Natural killer cell (primary cell): ENCODE measurements at places on chromosomes 7 and 10. TPM values are rescaled to one million over a fixed set of nuclear protein-coding genes. Genes with fewer than 3 reads are reported as not detected.

DNA sequence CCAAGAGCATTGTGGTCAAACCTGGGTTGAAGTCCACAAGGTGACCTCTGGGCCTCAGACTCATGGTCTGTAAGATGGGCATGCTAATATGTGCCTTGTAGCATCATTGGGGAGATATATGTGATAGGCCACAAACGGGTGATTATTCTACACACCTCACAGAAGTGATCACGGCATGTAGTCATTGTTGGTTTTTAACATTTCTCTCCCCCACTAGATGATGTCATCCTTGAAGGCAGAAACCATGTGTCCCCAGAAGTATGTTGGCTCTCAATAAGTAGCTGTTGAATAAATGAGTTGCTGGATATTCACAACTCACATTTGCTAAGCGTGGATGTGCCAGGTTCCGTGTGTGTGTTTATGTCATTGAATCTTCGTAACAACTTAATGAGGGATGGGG is 42.4 kb downstream of the GATA3 start:
- H3K27ac ChIP-seq, result no peak overlapping the region
- DNase-seq, result no peak
- no peaks in the 10 kb centered on the region for H3K36me3 ChIP-seq
- H3K4me1 ChIP-seq, result peaks cover 13% of the 10 kb centered on the region

DNA sequence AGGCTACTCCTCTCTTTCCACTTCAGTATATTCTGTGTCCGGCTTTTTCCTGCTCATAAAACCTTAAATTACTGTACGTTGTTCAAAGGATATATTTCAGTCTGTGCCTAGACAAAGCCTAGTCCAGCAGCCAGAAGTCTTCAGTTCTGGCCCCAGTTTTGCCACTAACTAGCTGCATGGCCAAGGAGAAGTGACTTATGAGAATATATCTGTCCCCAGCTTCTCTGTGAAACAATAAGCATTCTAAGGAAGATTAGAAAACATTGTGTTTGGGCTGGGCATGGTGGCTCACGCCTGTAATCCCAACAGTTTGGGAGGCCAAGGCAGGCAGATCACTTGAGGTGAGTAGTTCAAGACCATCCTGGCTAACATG is 105.0 kb upstream of the HDAC9 start:
- H3K27ac ChIP-seq, result no peak overlapping the region
- H3K36me3 ChIP-seq, result no peaks in the 10 kb centered on the region
- peaks cover 4% of the 10 kb centered on the region for H3K4me1 ChIP-seq
- no peaks in the 10 kb centered on the region for H3K27me3 ChIP-seq

DNA sequence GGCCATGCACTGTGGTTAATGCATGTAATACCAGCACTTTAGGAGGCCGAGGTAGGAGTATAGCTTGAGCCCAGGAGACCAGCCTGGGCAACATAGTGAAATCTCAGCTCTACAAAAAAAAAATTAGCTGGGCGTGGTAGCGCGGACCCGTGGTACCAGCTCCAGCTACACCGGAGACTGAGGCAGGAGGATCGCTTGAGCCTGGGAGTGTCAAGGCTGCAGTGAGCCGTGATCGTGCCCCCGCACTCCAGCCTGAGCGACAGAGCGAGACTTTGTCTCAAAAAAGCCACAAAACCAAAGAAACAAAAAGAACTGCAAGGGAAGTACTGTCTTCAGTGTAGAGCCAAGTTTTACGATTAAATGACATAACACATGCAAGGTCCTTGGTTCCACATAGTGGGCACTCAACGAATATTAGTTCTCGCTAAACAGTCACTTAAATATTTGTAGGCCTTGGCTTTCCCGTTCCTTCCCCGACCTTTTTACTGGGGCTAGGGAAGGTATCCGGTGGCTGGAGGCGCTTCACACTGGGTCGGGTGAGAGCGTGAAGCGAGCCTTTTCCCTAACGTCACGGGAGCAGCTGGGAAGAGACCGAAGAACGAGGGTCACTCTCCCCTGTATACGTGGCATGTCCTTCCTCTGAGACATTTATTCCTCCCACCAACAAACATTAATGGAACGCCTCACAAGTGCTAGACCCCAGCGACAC is 993 bp upstream of the SND1 start:
- H3K4me1 ChIP-seq, result peaks cover 22% of the 10 kb centered on the region
- DNase-seq, result peak; percentile 52
- H3K27me3 ChIP-seq, result no peaks in the 10 kb centered on the region
- H3K27ac ChIP-seq, result peak overlapping the region; percentile 94
- peak overlapping the region; percentile 58 for H3K4me3 ChIP-seq

GRCh38 chr10:63901881-63902280 is 380.7 kb downstream of the REEP3 start:
- H3K4me3 ChIP-seq, result no peak overlapping the region
- no peak overlapping the region for H3K27ac ChIP-seq
- H3K27me3 ChIP-seq, result no peaks in the 10 kb centered on the region
- no peaks in the 10 kb centered on the region for H3K36me3 ChIP-seq
- H3K4me1 ChIP-seq, result no peaks in the 10 kb centered on the region

DNA sequence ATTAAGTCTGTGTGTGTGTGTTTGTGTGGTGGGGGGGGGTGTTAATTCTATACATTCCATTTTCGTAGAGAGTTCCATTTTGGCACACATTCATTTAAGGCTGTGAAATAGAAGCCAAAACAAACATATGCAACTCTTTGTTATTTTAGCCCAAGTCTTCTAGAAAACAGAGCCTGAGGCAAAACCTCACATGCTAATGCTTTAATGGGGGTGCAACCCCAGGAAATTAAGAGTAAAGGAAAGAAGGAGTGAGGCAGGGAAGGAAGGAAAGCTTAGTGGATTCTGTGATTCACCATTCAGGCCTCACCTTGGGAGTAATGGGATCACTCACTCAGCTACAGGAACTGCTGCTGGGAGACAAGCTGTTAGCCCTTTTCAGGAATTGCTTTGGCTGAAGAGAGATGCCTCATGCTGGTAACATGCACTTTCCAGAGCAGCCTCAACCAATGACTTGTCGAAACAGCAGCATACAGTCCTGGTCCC is 73.0 kb upstream of the CTTNBP2 start:
- DNase-seq, result no peak
- H3K27ac ChIP-seq, result no peak overlapping the region

DNA sequence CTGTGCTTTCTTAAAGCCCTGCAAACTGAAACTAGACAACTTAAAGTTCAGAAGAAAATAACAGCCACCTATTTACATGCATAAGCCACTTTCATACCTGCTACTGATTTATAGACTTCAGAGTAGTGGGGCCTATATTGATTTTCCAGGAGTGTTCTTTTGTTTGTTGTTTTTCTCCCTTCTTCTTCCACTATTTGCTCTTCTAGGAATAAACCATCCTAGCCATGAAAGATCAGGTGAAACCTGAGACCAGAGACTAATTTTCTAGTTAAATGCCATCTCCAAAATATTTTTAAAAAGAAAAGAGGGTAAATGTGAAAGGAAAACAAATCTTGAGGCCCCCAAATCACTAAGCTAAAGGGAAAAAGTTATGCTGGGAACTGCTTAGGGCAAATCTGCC is 72.4 kb upstream of the C1GALT1 start:
- H3K27me3 ChIP-seq, result no peaks in the 10 kb centered on the region
- no peak overlapping the region for H3K27ac ChIP-seq
- no peaks in the 10 kb centered on the region for H3K36me3 ChIP-seq
- H3K4me1 ChIP-seq, result no peaks in the 10 kb centered on the region

- H3K4me3 ChIP-seq, result no peak overlapping the region
- no peak for DNase-seq
- no peaks in the 10 kb centered on the region for H3K27me3 ChIP-seq
Observed at GRCh38 chr7:51308265-51308664, 8.3 kb downstream of the COBL start.

DNA sequence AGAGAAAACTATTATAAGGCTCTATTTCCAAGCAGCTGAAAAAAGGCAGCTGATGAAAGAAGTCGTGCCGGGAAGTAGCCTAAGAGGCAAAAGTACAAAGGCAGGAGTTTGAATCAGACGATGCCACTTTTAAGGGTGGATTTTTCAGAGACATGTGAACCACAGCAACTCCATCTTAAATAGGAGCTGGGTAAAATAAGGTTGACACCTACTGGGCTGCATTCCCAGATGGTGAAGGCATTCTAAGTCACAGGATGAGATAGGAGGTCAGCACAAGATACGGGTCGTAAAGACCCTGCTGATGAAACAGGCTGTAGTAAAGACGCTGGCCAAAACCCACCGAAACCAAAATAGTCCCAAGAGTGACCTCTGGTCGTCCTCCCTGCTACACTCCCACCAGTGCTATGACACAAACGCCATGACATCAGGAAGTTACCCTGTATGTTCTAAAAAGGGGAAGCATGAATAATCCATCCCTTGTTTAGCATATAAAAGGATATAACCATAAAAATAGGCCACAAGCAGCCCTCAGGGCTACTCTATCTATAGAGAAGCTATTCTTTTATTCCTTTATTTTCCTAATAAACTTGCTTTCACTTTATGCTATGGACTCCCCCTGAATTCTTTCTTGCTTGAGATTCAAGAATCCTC is 45.5 kb upstream of the PRSS1 start:
- no peaks in the 10 kb centered on the region for H3K27me3 ChIP-seq
- H3K4me3 ChIP-seq, result no peak overlapping the region
- H3K27ac ChIP-seq, result no peak overlapping the region
- H3K36me3 ChIP-seq, result no peaks in the 10 kb centered on the region

EBF3 gene
- total RNA-seq, result not detected

DNA sequence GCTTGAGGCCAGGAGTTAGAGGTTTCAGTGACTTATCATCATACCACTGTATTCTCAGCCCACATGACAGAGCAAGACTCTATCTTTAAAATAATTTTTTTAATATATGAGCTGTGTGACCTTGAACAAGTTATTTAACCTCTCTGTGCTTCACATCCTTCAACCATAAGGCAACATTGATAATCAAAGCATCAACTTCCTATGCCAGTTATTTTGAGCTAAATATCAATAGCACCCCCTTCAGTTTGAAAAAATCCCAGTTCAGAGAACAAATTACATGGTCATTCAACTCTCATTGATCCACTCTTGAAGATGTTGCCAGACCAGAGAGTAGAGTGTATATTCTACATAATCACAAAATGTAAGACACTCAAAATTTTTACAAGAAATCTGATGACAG is 53.0 kb downstream of the ASNS start:
- H3K36me3 ChIP-seq, result no peaks in the 10 kb centered on the region
- H3K27ac ChIP-seq, result no peak overlapping the region
- H3K4me1 ChIP-seq, result no peaks in the 10 kb centered on the region

DNA sequence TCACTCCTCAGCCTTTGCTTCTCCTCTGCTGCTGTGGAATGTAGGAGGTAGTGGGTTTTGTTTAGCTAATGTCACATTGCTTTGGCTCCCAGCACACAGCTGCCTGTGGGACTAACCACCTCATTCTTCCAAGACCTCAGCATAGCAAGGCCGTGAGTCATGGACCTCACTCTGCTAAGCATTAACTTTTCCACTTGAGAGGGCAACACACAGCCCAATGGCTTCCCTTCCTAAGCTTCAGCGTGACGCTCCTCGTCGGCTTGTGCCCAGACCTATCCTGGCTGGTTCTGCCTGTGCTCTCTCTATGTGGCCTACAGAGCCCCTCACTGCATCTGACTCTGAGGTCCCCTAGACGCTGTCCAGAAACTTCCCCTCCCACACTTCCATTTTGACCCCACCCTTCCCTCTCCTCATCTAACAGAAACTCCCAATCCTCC is 23.3 kb downstream of the MYOF start:
- H3K36me3 ChIP-seq, result no peaks in the 10 kb centered on the region
- DNase-seq, result no peak
- no peak overlapping the region for H3K4me3 ChIP-seq

DNA sequence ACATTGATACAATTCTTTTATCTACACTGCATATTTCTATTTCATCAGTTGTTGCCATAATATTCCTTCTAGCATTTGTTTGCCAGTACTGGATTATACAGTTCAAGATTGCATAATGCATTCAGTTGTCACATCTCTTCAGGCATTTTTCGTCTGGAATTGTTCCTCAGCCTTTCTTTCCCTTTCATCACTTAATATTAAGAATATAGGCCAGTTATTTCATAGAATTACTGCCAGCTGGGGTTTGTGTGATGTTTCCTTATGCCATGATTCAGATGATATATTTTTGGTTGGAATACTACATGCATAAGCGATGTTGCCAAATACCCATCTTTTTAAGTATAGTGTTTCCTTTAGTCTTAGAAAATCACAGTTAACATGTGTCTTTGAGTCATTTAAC is 20.8 kb downstream of the KIFBP start:
- H3K4me3 ChIP-seq, result no peak overlapping the region
- no peaks in the 10 kb centered on the region for H3K27me3 ChIP-seq
- H3K4me1 ChIP-seq, result no peaks in the 10 kb centered on the region
- DNase-seq, result no peak
- peaks cover 16% of the 10 kb centered on the region for H3K36me3 ChIP-seq

DNA sequence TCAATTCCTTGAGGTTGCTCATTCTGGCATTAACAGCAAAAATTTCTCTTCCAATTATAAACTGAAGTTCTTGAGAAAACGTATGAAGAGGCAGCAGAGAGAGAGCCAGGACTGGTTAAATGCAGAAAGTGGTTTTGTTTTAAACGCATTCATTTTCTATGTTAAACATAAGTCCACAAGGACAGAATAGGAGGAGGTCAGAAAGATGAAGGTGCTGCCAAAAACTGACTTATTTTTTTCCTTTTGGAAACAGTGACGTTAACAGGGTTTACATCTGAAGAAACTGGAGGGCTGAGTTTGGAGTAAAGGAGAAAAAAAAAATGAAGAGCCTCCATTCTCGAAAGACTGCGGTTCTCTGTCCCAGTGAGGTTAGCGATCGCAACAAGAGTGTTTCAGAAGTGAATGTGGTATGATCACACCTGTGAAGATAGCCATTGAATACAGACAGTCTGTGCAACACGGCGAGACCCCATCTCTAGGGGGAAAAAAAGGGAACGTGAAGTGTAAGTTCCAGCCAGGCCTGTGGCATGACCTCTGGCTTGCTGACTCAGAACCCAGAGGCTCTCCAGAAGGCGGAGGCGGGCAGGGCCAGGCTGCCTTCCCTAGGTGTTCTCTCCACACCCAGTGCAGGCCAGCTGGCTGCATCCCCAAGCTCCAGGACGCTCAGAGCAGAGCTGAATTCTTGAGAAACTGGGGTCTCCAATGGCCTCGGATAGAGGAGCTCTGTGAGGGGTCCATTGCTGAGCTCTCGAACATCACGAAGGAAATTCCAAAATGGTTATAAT is 84.0 kb downstream of the CHST15 start:
- no peaks in the 10 kb centered on the region for H3K36me3 ChIP-seq
- DNase-seq, result no peak
- H3K4me1 ChIP-seq, result no peaks in the 10 kb centered on the region
- no peaks in the 10 kb centered on the region for H3K27me3 ChIP-seq
- H3K27ac ChIP-seq, result no peak overlapping the region

TES gene
- 269 TPM for total RNA-seq

- H3K27me3 ChIP-seq, result no peaks in the 10 kb centered on the region
- no peak overlapping the region for H3K4me3 ChIP-seq
- H3K36me3 ChIP-seq, result no peaks in the 10 kb centered on the region
- no peaks in the 10 kb centered on the region for H3K4me1 ChIP-seq
Observed at GRCh38 chr7:76073335-76073990, 25.6 kb downstream of the MDH2 start.

GRCh38 chr10:86056672-86057071 is 309.9 kb downstream of the GRID1 start:
- H3K36me3 ChIP-seq, result no peaks in the 10 kb centered on the region
- no peak for DNase-seq
- H3K4me3 ChIP-seq, result no peak overlapping the region
- H3K4me1 ChIP-seq, result no peaks in the 10 kb centered on the region
- H3K27ac ChIP-seq, result no peak overlapping the region
